Tracheal epithelial cell (primary cell): ENCODE measurements at places on chromosomes 7 and 10. TPM values are rescaled to one million over a fixed set of nuclear protein-coding genes. Genes with fewer than 3 reads are reported as not detected.

The CELF2 gene
- total RNA-seq: 1.5 and 1.7 TPM in 2 replicates

The TWIST1 gene
- 7.7 and 16.4 TPM in 2 replicates for total RNA-seq

The LGI1 gene
- not detected in 2 replicates for total RNA-seq

The UNCX gene
- not detected in 2 replicates for total RNA-seq

The AGAP5 gene
- 0.96 and 2.3 TPM in 2 replicates for total RNA-seq

The ADAM8 gene
- 17.5 and 147 TPM in 2 replicates for total RNA-seq

The DCLRE1C gene
- 8.0 and 8.3 TPM in 2 replicates for total RNA-seq

The TSPAN12 gene
- 1.5 and 7.0 TPM in 2 replicates for total RNA-seq

The DGKB gene
- total RNA-seq: not detected in 2 replicates

The RBM33 gene
- total RNA-seq: 11.1 and 20.7 TPM in 2 replicates

The BTAF1 gene
- total RNA-seq: 38.1 and 39.4 TPM in 2 replicates

The ASZ1 gene
- total RNA-seq: not detected in 2 replicates

The OR6B1 gene
- total RNA-seq: not detected in 2 replicates

The PPIA gene
- 2,178 and 2,747 TPM in 2 replicates for total RNA-seq

The TUBB8 gene
- total RNA-seq: not detected in 2 replicates

The LIPM gene
- not detected in 2 replicates for total RNA-seq

The GALNT17 gene
- total RNA-seq: not detected in 2 replicates

The HOXA11 gene
- 0.72 TPM in 1 of 2 replicates, not detected in the other for total RNA-seq

The ZSCAN25 gene
- total RNA-seq: 8.2 and 8.3 TPM in 2 replicates

The C10orf62 gene
- not detected in 2 replicates for total RNA-seq

The MUC12 gene
- not detected in 2 replicates for total RNA-seq

The FAM25C gene
- total RNA-seq: not detected in 2 replicates

The PIP gene
- total RNA-seq: not detected in 2 replicates

The SEMA3D gene
- 0.64 TPM in 1 of 2 replicates, not detected in the other for total RNA-seq

The FKBP6 gene
- not detected in 2 replicates for total RNA-seq

The LRRD1 gene
- total RNA-seq: not detected in 2 replicates

The SORCS3 gene
- total RNA-seq: 1.2 TPM in 1 of 2 replicates, not detected in the other

The ASB10 gene
- not detected in 2 replicates for total RNA-seq

The CYP2C8 gene
- 0.21 TPM in 1 of 2 replicates, not detected in the other for total RNA-seq

The ENO4 gene
- total RNA-seq: not detected in 2 replicates

The SKAP2 gene
- 7.2 TPM in 2 replicates for total RNA-seq

The DDC gene
- not detected in 2 replicates for total RNA-seq

The FAM131B gene
- 0.21 and 0.24 TPM in 2 replicates for total RNA-seq

The TEX36 gene
- total RNA-seq: not detected in 2 replicates

The ZNF425 gene
- total RNA-seq: 2.6 and 3.1 TPM in 2 replicates

The DMTF1 gene
- total RNA-seq: 27.1 and 44.8 TPM in 2 replicates

The CALN1 gene
- under 0.01 TPM in 1 of 2 replicates, not detected in the other for total RNA-seq

The ZNF239 gene
- 1.2 and 1.9 TPM in 2 replicates for total RNA-seq

The WDR91 gene
- total RNA-seq: 12.4 and 17.1 TPM in 2 replicates

The HOXA7 gene
- 0.96 TPM in 1 of 2 replicates, not detected in the other for total RNA-seq

The GJD4 gene
- not detected in 2 replicates for total RNA-seq

The H2BK1 gene
- total RNA-seq: not detected in 2 replicates
